ENCODE measurements at places on chromosomes 5 and 9. TPM values are rescaled to one million over a fixed set of nuclear protein-coding genes. Genes with fewer than 3 reads are reported as not detected.

The RNF44 gene
- 107 TPM for total RNA-seq

The TAF11L8 gene
- total RNA-seq, result not detected

The GADD45G gene
- total RNA-seq, result 10.9 TPM

The C9orf43 gene
- total RNA-seq, result 0.45 TPM

The SLC6A7 gene
- total RNA-seq, result not detected

The FOXD4L3 gene
- total RNA-seq, result 0.16 TPM

The PCDHAC1 gene
- not detected for total RNA-seq

The PCDHB3 gene
- not detected for total RNA-seq

The KCTD16 gene
- not detected for total RNA-seq

The F12 gene
- 1.2 TPM for total RNA-seq

The SPATA31A6 gene
- total RNA-seq, result not detected

The UGT3A1 gene
- total RNA-seq, result not detected

The WDR55 gene
- 35.9 TPM for total RNA-seq

The ARID3C gene
- 0.14 TPM for total RNA-seq

The RANBP17 gene
- total RNA-seq, result not detected

The PPIC gene
- not detected for total RNA-seq

The ROR2 gene
- 0.09 TPM for total RNA-seq

The CARD6 gene
- 5.0 TPM for total RNA-seq

The CEP120 gene
- total RNA-seq, result 36.5 TPM

The C5orf58 gene
- total RNA-seq, result not detected

Measured in T-helper 2 cell treated with Interferon-gamma antibody and Interleukin-4, amounts not matched to agents 100 ng/mL and 5 ng/mL, for 36 hours (primary cell).